DMS153 (cell line): ENCODE measurements at places on chromosomes 3 and 15.

DNA sequence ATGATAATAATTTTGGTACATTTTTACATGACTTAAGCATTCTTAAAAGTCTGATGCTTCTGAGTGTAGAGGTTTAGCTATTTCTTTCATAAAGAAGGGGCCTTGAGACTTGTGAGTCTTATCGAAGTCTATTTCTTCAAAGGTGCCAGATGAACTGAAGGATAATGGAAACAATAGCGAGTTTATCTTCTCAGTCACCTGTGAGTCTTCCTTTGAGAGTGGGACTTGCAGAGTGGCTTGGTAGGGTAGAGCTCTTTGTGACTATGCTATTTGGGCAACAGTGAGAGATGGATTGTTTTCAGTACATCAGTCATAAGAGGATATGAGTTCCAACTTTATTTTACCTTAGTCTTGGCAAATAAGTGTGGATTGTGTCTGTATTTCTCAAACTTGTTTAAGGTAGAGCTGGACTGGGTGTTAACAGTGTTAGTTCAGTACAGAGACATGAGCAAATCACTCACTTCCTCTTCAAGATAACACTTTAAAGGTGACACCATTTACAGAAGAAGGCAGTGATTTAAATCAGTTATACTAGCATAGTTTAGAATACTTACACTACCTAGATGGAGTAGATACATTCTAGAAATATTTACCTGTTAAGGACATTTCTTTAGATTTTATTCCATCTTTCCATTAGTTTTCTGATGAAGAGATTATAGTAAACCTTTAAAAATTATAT, 3.2 kb downstream of the AKAP13 start:
- DNase-seq = no peak

- no peak for DNase-seq
Observed at GRCh38 chr15:35170207-35170606, 85.1 kb upstream of the NANOGP8 start.

- no peak for DNase-seq
Observed at GRCh38 chr3:44966795-44967278, 9.1 kb downstream of the ZDHHC3 start.

GRCh38 chr3:86865506-86865905, 125.4 kb downstream of the VGLL3 start:
- DNase-seq = no peak

- no peak for DNase-seq
Observed at GRCh38 chr3:5017925-5018531, 38.8 kb downstream of the BHLHE40 start.

- no peak for DNase-seq
Observed at GRCh38 chr15:91168457-91168856, 68.4 kb downstream of the SV2B start.

- no peak for DNase-seq
Observed at GRCh38 chr3:97121386-97121785, 307.0 kb downstream of the EPHA6 start.

GRCh38 chr15:86002444-86002843, 77.2 kb upstream of the AGBL1 start:
- DNase-seq = no peak
